ENCODE measurements at places on chromosomes 13 and 19.

GRCh38 chr19:45340899-45341453, 426 bp downstream of the KLC3 start:
- no peak for DNase-seq

DNA sequence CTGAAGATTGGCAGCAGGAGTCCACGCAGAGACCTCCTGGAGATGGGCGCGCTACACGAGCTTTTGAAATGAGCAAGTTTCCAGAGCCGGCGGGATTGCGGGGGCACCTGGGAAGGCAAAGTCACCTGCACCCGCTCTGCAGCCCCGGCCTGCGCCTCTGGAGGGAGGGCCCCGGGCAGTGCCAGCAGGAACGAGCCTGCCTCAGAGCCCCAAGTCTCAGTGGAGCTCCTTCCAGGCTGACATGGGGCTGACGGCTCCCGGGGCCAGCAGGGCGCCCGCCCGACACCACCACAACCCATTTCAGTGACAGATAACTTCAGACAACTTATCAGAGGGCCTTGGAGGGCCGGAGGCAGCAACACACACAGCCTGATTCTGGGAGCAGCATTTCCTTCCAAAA, 45.0 kb downstream of the RASA3 start:
- no peak for DNase-seq

DNA sequence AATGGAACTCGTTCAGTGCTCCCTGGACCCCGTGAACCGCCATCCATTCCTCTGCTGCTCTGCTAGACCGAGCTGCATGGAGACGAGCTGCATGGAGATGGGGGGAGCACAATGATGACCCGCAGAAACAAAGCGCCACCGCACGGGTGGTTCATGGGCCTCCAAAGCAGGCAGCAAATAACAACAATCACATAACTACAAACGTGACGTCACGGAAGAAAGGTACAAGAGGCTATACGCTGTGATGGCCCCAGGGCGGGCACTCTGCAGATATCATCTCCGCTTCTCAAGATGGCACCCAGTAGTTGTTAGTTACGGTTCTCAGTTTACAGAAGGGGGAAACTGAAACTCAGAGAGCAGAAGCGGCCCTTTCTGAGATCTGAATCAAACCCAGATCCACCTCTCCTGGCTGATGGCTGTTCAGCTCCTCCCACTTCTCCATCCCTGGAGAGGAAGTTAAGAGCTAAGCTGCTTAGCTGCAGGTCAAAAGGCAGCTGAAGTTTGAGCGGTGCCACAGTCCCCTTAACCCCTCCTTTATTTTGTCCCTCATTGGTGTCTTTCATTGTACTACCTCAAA, 1.7 kb downstream of the ATP13A1 start:
- no peak for DNase-seq

- no peak for DNase-seq
Measured at GRCh38 chr19:19329126-19329525, 8.5 kb downstream of the MAU2 start.

GRCh38 chr19:4909156-4909896, at the start of gene UHRF1:
TSS of gene UHRF1 (plus strand) at chr19:4909501. CDS start at chr19:4910886, 1,385 bp downstream.
- DNase-seq, result no peak

GRCh38 chr19:20278342-20278741, 111.3 kb downstream of the ZNF486 start:
- DNase-seq, result no peak

- DNase-seq, result no peak
Measured at GRCh38 chr13:75079226-75079625, 402.7 kb downstream of the TBC1D4 start.

DNA sequence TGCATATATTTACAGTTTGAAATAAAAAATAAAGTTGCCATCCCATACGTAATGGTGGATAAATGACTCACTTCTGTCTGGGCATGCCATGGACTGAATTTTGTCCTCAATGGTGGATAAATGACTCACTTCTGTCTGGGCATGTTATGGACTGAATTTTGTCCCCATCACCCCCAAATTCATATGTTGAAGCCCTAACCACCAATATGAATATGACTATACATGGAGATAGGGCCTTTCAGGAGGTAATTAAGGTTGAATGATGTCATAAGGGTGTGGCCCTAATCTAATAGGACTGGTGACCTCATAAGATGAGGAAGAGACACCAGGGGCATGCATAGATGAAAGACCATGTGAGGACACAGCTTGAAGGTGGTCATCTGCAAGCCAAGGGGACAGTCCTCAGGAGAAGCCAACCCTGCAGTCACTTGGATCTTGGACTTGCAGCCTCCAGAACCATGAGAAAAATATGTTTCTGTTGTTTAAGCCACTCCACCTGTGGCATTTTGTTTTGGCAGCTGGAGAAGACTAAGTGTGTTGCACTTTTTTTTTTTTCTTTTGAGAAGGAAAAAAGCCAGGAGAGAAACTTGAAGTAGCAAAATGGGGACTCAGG, 41.8 kb downstream of the RFC3 start:
- DNase-seq, result no peak

GRCh38 chr19:19059018-19059836, 4.6 kb upstream of the SLC25A42 start:
- no peak for DNase-seq

GRCh38 chr19:54390942-54391577, 24.2 kb upstream of the TTYH1 start:
- DNase-seq, result peak; percentile 42

DNA sequence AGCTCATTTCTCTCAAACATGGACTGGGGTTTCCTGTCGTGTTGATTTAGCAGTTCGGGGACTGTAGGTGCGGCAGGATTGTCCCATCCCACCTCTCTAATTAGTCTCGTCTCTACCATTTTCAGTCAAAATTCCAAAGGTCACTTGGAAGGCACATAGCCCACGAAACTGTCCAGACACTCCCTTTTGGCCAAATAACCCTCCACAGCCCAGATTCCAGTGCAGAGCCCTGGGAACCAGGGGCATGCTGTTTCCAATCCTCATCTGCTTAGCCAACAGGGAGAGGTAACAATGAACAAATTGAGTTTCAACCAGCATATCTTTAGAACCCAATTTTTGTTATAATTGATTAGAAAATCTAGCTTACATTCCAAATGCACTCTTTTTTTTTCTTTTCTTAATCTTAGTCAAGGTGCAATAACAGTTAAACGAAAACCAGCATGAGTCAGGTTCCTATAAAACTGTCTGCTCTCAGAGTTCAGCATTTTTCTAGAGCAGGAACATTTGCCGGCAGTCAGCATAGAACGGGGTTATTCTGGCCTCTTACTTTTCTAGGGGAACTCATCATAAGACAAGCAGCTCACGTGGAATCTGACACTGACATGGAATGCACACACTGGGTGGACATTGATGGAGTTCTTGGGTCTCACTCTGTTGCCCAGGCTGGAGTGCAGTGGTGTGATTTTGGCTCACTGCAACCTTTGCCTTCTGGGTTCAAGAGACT, 14.4 kb upstream of the CEBPA start:
- no peak for DNase-seq

DNA sequence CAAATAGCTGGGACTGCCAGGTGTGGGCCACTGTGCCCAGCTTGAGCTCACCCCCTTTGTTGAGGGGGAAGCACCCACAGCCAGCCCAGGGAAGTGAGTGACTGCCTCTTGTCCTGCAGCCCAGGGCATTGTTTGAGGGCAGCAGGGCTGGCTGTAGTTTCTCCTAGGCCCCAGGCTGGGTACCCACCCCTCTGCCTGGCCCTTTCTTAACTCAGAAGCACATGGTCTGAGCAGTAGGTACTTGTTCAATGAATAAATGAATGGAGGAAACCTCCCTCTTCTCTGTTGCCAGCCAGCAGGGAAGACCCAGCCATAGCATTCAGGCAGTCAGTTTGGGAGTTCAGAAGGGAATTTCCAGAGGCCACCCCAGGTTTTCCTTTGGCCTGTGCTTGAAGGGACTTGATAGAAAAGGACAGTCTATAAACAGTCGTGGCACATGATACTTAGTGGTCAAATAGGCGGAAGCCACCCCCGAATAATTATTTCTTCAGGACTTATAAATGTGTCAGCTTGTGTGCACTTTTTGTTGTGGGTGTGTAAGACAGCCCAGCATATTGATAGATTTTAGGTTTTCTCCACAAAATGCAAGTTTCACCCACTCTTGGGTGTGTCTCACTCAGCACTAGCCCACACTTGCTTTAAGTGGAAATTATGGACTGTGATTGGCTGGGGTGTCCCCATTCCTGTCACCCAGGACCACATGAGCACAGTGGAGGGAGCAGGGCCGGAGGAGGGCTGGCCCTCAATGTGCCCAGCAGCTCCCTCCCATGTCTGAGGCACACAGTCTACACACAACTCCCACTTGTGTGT, 33.1 kb downstream of the GATAD2A start:
- no peak for DNase-seq

DNA sequence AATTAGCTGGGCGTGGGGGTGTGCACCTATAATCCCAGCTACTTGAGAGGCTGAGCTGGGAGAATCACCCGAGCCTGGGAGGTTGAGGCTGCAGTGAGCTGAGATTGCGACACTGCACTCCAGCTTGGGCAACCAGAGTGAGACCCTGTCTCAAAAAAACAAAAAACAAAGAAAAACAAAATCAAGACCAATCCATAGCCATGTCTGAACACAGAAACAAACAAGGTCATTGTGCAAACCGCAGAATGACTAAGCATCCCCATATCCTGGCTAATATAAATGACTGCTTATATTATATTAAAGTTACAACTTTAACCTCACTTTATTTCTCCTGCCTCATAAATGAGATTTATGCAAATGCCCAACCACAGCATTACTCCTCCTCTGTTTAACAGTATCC, 2.3 kb upstream of the LYPD3 start:
- no peak for DNase-seq

- DNase-seq, result no peak
Measured at GRCh38 chr19:30160426-30160825, 211.8 kb upstream of the ZNF536 start.

DNA sequence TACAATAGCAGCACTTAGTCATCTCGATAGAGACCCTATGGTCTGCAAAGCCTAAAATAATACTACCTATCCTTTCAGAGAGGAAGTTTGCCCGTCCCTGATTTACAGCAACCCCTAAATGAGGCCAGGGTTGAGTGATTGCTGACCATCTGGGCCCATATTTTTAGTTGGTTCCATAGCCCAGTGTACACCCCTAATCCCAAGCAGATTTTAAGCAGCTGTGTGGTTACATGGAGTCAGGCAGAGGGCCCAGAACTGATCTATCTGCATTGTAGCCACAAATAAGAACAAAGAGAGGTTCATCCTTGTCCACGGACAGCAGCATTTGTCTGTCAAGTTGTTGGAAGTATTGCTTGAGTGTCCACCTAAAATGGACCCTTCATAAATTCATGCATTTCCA, 148.2 kb downstream of the DCT start:
- no peak for DNase-seq

DNA sequence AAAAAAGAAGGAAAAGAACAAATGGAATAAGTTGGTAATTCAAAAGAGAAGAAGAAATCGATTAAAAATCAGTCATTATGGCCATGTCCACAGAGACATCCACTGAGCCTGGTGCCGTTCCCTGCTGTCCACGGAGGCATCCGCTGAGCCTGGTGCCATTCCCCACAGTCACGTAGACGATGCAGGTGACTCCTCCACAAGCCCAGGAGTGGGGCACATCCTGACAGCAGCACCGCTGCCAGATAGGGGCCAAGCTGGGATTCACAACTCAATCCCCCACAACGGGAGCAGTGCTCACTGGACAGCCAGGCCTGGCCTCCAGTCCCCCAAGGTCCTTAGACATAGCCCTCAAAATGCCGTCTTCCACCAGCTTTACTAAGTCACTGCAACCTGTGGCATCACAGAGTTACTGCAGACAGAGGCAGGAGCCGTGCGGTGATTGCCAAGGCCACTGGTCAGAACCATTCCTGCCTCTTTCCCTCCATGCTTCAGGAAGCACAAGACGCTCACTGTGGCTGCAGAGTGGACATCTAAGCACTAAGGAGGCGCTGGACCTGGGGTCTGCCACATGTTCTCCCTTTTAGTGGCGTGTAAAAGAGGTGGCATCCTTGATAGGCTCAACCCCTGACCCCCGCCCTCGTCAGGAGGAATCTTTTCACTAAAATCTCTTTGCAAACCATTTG, 131.5 kb upstream of the SPACA7 start:
- no peak for DNase-seq

DNA sequence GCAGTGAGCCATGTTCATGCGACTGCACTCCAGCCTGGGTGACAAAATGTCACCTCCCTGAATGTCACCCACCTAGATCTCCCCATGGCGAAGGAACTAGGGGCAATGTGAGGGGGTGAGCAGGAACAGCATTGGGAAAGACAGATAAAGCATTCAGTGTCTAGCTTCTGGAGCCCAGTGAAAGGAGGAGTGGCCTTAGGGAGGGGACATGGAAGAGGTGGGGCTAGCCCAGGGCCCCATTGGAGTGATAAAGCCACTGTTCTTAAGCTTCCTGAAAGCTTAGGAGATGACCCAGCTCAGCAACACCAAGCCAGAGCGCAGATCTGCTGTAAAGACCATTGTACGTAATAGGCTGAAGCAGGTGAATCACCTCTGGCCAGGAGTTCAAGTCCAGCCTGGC, 13.0 kb upstream of the KCNN1 start:
- no peak for DNase-seq

GRCh38 chr13:76992548-76993001, 694 bp downstream of the CLN5 start:
- DNase-seq, result no peak

DNA sequence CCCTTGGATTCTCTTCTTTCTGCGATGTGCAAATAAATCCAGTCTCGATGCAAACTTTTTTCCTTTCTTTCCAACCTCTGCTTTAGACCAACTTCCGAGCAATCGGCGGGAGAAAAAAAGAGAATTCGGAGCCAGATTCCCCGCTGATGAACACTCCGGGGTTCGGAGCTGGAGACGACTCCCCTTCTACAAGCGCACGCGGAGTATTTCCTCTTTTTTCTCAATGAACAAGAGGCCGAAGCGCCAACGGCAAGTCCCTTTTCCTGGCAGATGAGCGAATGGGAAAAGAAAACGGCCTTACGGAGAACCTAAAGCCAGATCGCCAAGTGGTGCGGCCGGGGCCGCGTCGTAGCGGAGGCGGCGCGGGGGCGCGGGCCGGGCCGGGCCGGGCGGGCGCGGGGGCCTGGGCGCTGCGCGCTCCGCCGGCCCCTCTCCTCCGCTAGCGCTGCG, 250 bp downstream of the SPRY2 start:
- DNase-seq, result peak; percentile 74

DNA sequence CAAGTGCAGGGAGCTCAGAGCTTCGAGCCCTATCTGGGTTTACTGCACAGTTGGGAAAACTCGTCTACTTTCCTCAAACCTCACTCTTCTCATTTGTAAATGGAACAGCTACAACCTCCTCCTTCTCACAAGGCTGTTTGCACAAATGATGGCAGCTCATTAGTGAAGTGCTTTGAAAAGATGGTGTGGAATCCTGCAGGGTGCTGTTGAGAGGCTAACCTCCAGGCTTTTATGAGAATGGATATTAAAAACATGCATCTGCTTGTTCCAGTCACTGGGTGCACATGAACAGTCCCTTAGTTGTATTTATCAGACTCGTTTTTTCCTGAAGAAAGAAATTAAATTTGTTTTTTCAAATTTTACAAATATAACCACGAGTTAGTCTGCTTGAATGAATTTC, 36.6 kb downstream of the PCDH8 start:
- no peak for DNase-seq

GRCh38 chr13:42815681-42816080, 34.3 kb downstream of the FAM216B start:
- no peak for DNase-seq
